Neuronal stem cell (in vitro differentiated cells): ENCODE measurements at places on chromosomes 1 and 21.

DNA sequence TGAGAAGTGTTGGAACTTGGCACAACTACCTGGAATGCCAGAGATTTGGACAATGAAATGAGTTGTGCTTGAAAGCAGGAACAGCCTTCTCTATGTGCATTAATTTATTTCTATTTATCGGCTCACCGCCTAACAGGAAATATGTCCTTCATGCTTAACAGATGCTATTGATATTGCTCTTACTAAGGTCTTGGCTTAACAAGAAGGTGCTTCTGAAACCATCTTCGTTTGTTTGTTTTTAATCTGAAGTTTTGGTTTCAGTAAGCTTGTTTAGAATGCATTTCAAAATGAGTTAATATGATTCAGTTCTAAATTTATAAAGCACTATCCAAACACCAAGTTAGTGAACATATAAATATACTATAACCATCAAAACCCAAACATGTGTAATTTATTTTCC is 898.3 kb upstream of the B3GALT2 start:
- DNase-seq, result no peak

DNA sequence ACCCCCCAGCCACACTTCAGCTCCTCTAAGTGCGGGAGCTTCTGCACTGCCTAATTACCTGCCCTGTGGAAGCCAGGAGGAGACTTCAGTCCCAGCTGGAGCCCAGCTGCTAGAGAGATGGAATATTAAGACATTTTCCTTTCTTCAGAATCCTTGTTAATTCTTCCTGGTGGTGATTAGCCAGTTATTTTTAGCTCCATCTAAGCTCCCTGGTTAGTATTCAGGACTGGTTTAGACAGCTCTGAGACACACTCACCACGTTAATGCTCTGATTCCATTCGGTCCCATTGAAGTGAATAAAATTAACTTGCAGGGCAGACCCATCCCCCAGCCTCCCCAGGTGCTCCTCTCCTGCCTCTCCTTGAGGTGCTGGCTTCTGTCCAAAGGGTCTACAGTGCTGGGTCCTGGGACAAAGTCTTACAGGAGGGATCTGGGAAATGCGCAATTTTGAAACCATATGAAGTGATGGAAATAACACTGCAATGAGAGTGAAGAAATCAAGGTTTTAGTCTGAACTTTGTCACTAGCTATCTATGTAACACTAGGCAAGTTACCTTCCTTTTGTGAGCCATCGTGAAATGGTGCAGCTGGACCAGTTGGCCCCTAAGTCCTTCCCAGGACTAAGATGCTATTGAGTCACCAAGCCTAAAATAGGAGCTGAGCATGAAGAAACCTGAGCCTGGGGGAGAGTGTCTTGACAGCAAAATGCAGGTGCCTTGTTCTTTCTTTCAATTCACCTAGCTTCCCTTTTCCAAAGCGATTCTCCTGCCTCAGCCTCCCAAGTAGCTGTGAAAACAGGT is 117.4 kb upstream of the ATP1A1 start:
- no peak for DNase-seq

DNA sequence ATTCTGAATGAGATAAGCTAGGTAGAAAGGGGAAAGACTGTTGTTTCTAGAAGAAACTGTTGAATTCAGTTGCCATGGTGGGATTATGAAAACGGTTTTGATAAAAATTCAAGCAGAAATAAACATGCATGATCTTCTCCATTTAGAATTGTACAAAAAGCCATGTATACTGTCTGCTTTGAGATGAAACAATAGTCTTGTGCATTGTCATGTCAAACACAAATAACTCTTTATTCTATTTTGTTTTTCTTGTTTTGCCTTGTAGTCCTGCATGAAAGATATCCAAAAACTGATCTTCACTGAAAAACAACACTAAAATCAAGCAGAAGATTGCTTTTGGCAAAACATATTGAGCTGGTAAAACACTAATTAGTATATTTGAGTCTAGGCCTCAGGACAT is 659.9 kb downstream of the LTN1 start:
- DNase-seq, result no peak

- no peak for DNase-seq
Measured at GRCh38 chr1:222390181-222390580, 157.7 kb downstream of the HHIPL2 start.

GRCh38 chr21:14916676-14917141 is 148.1 kb downstream of the NRIP1 start:
- no peak for DNase-seq

DNA sequence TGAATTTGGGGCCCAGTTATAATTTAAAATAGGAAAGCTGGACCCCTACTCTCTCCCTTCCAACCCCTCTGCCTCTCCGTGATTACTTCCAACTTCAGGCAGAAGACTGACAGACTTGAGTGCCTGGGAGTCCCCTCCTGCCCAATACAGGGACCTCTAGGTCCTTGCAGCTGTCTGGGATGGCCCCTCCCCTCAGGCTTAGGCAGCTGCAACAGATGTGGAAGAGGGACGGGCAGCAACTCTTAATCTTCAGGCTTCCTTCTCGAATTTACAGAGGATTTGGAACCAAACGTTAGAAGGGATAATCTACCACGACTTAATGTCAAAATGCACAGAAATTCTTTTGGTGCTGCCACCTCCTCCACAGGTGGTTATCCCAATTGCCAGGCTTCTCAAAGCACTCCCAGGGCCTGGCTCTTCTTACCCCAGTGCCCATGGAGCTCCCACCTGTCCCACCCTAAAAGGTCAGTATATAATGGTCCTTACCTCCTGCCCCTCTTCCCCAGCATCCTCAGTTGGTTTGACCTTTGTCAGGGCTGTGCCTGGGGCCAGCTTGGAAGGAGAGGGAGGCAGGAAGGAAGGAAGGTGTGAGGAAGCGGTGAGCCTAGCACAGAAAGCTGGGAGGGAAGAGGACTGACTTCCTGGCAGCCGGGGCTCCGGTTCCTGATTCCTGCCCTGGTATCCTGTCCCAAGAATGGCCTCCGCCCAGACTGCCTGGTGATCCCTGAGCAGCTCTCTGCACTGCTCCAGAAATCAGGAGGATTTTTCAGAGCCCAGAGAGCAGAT is 2.8 kb downstream of the PEA15 start:
- DNase-seq, result no peak

- DNase-seq, result no peak
Measured at GRCh38 chr1:89780721-89781120, 40.1 kb upstream of the LRRC8D start.

DNA sequence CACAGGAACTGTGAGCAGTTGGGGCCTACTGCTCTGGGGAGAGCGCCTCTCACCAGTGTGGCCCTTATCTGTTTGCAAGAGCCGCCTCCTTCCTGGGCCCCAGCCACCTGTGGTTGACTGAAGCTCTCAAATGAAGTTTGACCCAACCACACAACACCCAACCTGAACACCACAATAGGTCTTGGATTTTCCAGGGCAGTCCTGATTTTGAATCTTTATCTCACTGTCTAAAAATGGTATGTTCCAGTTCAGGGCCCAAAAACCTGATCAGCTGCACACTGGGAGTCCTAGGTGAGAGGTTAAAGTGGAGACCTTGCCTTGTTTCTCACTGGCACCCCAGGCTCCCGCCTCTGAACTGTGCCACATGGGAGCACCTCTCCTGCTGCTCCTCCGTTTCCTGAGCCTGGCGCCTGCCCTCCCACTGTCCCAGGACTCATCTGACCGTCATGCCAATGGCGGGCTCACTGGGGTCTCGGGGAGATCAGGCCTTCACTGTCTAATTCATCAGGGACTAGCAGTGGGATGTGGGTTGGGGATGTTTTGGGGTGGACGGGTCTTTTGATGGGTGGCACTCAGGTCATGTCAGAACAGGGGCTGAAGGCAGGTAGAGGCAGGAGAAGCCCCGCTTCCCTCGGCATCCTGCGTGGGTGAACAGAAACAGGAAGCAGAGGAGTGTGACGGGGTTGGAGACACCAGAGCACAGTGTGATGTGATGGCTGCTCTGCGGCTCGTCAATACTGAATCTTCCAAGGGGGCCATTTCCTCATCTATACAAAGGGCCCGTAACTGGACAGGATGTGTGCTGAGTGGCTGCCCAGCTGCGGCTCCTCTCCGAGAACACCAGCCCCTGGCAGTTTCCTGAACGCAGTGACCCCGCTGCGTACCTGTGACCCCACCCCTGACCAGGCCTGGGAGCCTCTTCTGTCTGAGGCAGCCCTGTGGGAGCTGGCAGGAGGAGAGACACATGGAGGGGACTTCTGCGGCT is 59.6 kb upstream of the ITPKB start:
- no peak for DNase-seq

DNA sequence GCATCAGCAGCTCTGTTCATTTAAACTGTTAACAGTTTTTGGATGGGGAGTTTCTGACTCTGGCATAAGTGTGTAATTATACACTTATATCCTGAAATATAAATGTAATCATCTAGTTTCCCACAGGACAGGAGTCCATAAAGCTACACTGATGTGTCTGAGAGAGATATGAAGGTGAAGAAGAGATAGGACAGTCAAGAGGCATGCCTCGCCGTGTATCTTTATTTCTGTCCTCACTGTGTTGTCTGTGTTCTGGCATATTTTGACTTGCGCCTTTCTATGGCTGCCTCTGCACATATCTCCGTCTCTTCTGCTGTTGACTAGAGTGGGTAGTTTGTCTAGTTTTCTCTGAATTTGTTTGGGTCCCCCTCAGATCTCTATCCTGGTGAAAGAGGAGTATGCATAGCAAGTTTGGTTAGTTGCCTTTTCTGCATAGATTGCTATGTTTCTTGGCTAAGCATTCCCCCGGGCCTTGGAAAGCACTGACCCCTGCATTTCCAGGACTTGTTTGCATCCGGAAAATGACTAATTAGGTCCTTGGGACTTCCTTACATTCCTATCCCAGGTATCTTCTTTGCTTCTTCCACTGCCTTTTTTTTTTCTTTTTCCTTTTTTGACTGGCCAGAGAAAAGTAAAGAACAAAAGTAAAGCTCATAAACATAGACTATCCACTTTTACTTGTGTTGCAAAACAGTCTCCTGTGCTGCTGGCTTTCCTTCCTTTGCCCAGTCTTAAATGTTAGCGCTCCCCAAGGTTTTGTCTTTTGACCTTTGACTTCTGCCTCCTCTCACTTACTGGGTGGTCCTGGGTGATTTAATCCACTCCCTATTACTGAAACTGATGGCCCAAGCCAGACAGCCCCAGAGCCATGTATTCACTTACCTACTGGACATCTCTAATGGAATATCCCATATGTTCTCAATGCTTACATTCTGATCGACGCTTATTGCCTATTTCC is 27.6 kb upstream of the CNN3 start:
- DNase-seq, result peak; percentile 51

- DNase-seq, result no peak
Measured at GRCh38 chr1:57058652-57059501, 93.1 kb upstream of the C8B start.

GRCh38 chr1:116471241-116471640 is 98.2 kb downstream of the ATP1A1 start:
- DNase-seq, result no peak

- DNase-seq, result no peak
Measured at GRCh38 chr1:212819726-212820125, 27.7 kb downstream of the SPATA45 start.

GRCh38 chr1:119594376-119594775 is 53.7 kb downstream of the ZNF697 start:
- DNase-seq, result no peak

- no peak for DNase-seq
Measured at GRCh38 chr1:108852221-108852975, 4.5 kb downstream of the AKNAD1 start.

DNA sequence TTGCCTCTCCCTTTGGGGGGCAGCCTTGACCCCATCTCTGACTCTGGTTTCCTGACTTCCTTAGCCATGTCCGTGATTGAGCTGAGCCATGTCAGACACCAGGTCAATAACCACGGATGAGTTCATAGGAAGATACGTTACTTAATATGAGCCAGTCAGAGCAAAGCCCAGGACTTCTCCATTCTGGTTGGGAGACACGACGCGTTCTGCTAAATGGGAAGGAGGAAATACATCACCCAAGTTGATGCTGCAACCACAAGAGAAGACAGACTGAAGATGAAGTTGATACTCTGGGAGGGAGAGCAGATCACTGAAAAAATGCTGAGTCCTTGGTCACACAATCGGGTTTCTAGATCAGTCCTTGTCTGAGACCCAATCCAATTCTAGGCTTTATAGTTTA is 90.9 kb downstream of the MATN1 start:
- DNase-seq, result no peak

GRCh38 chr1:41613689-41614574 is 129.4 kb upstream of the EDN2 start:
- no peak for DNase-seq

GRCh38 chr1:10117865-10118264 is 85.1 kb downstream of the UBE4B start:
- no peak for DNase-seq

DNA sequence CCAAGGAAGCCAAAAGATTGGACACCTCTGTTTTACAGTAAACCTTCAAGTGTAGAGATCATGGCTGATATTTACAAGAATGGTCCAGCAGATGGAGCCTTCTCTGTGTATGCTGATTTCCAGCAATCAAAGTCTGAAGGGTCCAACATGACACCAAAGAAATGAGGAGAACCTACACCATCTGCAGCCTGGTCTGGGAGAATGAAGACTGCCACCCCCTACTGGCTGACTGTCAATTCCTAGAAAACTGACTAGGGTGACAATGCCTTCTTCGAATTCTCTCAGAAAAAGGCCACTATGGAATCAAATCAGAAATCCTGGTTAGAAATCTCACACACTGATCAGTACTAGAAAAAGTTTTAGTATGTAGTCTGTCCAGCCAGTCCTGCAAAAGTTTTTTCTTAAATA is 83.3 kb downstream of the CDC42BPA start:
- DNase-seq, result no peak

- no peak for DNase-seq
Measured at GRCh38 chr21:33687634-33688033, 45.3 kb downstream of the ITSN1 start.

- DNase-seq, result no peak
Measured at GRCh38 chr1:167938080-167938636, 1.3 kb upstream of the MPC2 start.

DNA sequence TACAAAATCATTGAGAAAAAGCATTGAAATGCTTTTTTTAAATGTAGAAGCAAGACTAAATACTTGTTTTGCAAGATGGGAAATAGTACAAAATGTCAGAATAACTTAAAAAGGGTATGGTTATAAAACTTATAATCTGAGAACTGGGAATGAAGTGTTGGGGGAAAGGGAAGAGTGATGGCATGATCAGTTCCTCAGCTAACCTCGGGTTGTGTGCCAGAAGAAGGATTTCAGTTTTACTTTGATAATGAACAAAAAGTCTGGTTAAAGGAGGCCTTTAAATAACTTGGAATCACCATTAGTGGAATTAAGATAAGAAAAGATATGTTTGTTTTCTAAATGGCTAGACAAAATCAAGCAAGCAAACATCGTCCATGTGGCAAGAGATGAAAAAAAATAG is 20.7 kb downstream of the NEK7 start:
- DNase-seq, result no peak

- no peak for DNase-seq
Measured at GRCh38 chr1:168507231-168507630, 36.6 kb downstream of the XCL2 start.

GRCh38 chr1:164803366-164803765 is 244.4 kb downstream of the PBX1 start:
- DNase-seq, result no peak

- no peak for DNase-seq
Measured at GRCh38 chr1:89310505-89310904, 37.8 kb upstream of the GBP5 start.

- peak; percentile 6 for DNase-seq
Measured at GRCh38 chr1:233614173-233614742, 352 bp downstream of the KCNK1 start.
